CD4-positive, alpha-beta memory T cell (primary cell): ENCODE measurements at places on chromosomes 4 and X.

DNA sequence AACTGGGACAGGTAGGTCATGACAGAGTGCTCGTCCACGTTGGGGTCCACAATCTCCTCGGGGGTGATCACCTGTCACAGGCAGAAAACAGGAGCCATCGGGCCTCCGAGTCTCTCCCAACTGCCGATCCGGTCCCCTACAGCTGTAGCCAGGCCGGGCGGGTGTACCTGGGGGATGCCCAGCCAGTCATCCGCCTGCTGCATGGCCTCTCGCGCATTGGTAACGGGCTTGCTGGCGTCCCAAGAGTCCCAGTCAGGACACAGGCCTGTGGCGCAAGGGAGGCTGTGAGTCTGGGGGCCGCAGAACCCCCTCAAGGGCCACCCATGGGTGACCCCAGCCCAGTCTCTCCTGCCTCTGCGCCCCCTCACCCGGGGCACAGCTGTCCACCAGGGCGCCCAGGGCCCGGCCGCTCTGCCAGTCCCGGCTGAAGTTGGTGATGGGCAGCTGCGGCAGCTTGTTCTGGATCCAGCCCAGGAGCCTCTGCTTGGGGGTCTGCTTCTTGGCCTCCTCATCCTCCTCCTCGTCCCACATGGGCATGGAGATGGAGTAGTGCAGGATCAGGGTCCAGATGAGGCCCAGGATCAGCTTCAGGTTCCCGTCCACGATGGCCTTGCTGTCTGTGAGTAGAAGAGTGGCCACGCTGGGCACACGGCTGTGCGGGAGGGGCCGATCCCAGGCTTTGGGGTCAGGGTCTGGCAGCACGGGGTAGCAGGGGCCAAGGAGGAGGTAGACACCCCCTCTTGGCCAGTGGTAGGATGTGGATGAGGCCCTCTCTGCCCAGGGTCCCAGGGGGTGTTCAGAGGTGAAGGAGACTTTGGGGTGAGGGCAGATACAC is 6.7 kb downstream of the FLNA start:
- DNase-seq = no peak

- DNase-seq = peak; percentile 58
These were observed 795 bp upstream of the SH3KBP1 start for GRCh38 chrX:19887911-19888879.

DNA sequence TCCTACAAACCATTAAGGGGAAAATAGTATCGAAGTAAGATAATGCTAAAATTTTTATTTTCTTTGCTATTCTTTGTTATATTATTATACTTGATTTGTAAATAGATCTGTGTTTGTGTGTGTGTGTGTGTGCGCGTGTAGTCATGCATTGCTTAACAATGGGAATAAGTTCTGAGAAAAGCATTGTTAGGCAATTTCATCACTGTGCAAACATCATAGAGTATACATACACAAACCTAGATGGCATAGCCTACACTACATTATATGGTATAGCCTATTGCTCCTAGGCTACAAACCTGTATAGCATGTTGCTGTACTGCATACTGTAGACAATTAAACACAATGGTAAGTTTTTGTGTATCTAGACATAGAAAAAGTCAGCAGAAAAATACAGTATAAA is 17.1 kb downstream of the MTTP start:
- DNase-seq = no peak

DNA sequence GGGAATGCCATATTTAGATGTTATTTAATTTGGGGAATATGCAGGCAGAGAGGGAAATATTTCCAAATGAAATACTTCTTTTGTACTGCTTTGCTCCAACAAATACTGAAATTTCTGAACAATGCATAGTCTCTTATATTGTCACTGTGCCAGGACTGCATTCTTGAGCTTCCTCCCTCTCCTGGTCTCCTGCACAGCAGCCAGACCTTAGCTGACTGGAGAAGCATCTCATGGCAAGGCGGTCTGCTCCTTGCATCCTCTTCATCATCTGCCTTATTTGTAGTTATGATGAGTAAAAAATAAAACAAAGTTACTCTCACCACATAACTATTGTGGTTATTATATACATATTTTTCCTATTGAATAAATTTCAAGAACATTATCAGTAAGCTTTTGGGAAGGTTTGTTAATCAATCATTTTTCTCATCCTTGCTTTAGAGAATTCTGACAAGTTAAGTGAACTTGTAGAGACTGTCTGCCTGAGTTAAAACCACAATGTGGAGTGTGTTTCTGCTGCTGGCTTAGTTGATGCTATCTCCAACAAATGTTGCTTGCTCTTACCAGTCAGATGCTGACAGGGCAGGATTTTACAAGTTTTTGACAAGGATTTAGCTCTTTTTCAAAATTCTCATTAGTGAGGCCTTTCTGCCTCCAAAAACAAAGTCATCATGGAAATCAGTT is 153.6 kb downstream of the SOWAHB start:
- no peak for DNase-seq

DNA sequence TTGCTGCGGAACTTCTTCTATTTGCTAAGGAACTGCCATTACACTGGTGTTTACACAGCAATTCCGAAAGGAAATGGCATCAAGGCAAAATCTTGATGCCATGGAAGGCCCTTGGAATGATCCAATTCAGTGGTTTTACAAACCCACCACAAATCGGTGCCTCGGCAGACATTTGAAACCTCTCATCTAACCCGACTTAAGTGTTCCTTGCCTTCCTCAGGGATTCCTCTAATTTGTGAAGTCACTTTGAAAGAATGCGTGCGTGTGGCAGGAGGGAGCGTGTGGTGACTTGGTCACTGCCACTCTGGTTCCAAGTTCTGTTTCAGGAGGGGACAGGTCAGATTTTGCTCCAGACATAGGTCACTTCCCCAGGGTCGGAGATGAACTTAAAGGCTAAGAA is 4.8 kb downstream of the NOP14 start:
- no peak for DNase-seq

DNA sequence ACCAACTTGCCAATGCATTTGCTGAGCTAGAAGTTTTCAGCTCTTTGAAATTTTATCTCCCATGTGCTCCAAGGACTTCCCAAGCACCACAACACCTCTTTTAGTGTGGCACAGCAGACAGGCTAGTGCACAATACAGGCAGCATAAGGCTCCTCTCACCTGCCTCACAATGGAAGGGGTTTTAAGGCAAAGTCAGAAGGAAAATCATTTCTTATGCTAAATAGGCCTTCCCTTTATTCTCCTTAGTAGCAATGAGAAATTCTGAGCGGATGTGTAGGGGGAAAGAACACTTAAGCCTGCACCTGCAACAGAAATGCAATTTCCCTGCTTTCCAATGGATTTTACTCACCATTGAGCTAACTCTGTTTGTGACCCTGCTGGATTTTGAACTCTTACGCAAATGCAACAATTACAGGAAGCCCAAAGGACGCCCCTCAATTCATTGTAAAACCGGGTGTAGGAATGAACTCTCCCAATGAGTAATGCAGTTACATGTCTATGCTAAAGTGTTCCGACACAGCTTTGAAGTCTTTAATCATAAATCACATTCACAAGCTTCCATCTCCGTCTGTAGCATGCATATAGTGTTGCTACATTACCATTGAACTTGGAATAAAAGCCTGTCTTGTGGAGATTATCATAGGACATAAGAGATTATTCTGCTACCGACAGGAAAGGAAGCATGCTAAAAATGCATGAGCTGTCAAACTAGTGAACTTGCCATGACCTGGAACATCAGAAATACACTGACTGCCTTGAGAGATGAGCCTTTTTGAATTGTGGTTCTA is 1084.9 kb downstream of the RPA4 start:
- DNase-seq = no peak

GRCh38 chr4:78551420-78552351 is at the start of gene ANXA3:
Gene ANXA3, plus strand, starts transcription at chr4:78551770. Its CDS starts 2,704 bp downstream, at chr4:78554474.
- DNase-seq = no peak

GRCh38 chr4:186069729-186070128 is 773 bp downstream of the TLR3 start:
- DNase-seq = no peak

DNA sequence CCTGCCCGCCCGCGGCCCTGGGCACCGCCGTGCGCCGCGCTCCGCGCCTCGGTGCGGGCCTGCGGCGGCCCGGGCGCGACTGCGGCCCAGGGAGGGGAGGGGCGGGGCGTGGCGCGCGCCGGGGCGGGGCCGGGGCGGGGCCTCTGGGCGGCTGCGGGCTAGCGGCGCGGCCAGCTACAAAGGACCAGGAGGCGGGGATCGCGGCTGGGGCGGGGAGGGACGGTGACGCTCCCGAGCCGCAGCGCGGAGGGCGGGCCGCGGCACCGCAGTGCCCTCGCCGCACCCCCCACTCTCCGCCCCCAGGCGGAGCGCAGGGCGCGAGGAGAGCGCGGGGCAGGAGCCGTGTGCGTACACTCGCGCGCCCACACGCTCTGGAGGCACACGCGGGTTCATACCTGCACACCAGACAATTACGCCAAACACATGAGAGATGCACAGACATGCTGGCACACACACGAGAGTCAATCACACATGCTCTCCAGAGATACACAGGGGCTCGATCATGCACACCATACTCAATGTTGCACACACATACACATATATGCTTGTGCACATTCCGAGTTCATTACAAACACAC is at the start of gene CRMP1:
CRMP1 (minus strand) TSS at position 83 of the 577 bp plus-strand sequence. CDS start 117 bp downstream, outside the sequence.
- no peak for DNase-seq

- no peak for DNase-seq
These were observed 63.1 kb upstream of the AFAP1 start for GRCh38 chr4:8002525-8003309.

- no peak for DNase-seq
These were observed 426.9 kb upstream of the EPHA5 start for GRCh38 chr4:66097218-66097617.

- no peak for DNase-seq
These were observed 108.7 kb upstream of the TTC29 start for GRCh38 chr4:147054228-147054872.

DNA sequence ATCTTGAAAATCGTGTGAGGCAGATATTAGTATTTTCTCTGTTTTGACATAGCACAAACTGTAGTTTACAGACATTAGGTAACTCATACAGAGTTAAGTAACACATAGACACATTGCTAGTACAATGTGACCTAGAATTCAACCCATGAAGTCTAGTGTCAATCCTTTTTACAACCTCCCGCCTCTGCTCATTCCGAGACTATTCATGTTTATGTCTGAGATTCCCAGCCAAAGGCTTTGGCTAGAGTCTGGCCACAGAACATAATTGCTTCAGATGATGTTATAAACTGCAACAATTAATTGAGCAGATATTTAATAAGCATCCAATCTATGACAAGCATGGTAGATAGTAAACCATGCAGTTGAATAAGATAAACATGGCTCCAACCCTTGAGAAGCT is 841.0 kb downstream of the STIM2 start:
- DNase-seq = no peak

- no peak for DNase-seq
These were observed 1028.1 kb downstream of the SH3BGRL start for GRCh38 chrX:82230013-82230412.

- DNase-seq = no peak
These were observed 50.2 kb upstream of the GABRE start for GRCh38 chrX:152024710-152025109.

GRCh38 chr4:5389756-5390310 is 318.5 kb downstream of the EVC2 start:
- DNase-seq = no peak

GRCh38 chr4:172546782-172547181 is 621.8 kb upstream of the GALNT7 start:
- DNase-seq = no peak

GRCh38 chrX:22057667-22058066 is 25.5 kb downstream of the PHEX start:
- DNase-seq = no peak

- DNase-seq = no peak
These were observed 42.6 kb downstream of the LNX1 start for GRCh38 chr4:53548662-53549061.

GRCh38 chr4:17713779-17714178 is 67.6 kb downstream of the FAM184B start:
- no peak for DNase-seq

DNA sequence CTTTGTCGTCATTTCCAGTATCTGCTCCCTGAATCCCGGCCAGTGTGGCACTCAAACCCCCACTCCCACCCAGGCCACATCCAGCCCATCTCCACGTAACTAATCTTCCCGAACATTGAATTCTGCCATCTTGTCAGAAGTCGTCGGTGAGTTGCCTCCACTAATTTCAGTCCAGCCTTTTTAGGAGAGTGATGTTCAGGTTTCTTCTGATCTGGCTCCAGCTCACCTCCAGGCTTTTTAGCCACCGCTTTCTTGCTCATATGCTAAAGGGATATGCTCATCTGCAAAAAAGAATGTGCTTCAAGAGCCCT is 1.3 kb downstream of the TMEM165 start:
- no peak for DNase-seq

- no peak for DNase-seq
These were observed 264.2 kb downstream of the RAB28 start for GRCh38 chr4:13219971-13220370.

GRCh38 chrX:96407072-96407471 is 277.6 kb upstream of the DIAPH2 start:
- no peak for DNase-seq

DNA sequence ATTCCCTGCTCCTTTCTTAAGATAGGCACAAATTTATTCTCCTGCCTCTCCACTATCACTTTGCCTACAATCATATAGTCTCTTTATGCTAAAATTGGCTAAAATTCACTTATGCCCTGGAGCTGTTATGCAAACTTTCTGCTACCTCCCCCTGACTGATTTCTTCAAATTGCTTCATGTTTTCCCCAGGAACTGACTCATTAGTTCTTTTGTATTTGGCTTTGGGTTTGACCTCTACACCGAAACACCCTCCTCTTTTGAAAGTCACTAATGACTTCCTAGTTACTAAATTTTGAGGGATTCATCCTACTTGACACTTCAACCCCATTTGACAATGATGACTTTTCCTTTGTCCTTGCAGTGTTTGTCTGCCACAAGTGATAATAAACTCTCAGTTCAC is 222.6 kb downstream of the NDST4 start:
- DNase-seq = no peak

- DNase-seq = no peak
These were observed 106.6 kb upstream of the H2AZ1 start for GRCh38 chr4:100056701-100057100.

- DNase-seq = no peak
These were observed 77.3 kb upstream of the MSX1 start for GRCh38 chr4:4781936-4782707.

GRCh38 chr4:147831551-147832171 is 99.8 kb downstream of the ARHGAP10 start:
- no peak for DNase-seq
